ENCODE measurements at places on chromosomes 12 and 14.

- no peak for DNase-seq
Measured at GRCh38 chr14:71734076-71734475, 198.2 kb upstream of the RGS6 start.

- DNase-seq = no peak
Measured at GRCh38 chr12:81143057-81143456, 65.2 kb downstream of the ACSS3 start.

DNA sequence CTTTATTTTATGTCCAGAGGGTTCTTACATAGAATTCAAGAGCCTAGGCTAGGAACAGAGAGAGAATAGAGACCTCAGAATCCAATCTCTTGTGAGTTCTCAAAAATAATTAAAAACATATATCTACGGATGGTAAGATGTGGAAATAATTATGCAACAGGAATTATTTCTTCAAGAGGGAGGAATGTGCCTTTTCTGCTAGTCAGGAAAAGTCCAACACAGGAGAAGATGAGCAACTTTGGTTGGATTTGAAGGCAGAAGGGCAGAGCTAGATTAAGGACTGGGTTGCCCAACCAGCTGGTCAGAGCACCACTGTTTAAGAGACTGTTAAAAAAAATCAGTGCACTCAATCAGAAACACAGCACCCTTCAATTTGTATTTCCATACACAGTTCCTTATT, 365.5 kb downstream of the ETNK1 start:
- no peak for DNase-seq

GRCh38 chr12:76300297-76300665, 47.9 kb downstream of the BBS10 start:
- no peak for DNase-seq

DNA sequence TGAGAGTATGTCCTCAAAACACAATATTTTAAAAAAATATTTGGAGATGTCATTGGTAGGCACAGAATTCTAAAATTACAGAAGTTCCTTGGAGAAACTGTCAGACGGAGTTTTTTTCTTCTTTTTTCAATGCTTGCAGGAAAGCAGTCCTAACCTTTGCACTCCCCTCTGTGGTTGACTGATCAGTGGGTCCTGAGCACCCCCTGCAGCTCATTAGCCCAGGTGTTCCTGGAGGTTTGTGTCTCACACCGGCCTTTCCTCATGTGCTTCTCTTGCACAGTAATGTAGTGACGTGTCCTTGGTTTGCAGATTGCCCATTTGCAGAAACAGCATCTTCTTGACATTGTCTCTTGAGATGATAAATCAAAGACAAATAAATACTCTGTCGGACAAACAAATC, 513.0 kb downstream of the TMEM121 start:
- DNase-seq = no peak

DNA sequence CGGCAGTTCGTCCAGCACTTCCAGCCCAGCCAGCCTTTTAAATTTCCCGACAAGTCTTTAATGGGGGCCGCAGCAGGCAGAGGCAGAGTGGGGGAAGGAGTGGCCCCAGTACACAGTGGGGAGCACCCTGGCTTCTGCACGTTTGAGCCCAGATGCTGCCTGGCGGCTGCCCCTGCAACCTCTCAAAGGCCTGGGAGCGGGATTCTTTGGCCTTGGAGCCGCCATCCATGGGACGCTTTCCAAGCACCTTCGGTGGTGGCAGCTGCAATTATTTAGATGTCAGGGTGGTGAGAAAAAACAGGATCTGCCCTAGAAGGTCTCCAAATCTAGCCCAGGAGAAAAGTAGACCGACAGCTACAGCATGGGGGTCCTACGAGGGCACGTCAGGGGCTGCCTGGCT, 46.0 kb downstream of the FAM222A start:
- DNase-seq = no peak

DNA sequence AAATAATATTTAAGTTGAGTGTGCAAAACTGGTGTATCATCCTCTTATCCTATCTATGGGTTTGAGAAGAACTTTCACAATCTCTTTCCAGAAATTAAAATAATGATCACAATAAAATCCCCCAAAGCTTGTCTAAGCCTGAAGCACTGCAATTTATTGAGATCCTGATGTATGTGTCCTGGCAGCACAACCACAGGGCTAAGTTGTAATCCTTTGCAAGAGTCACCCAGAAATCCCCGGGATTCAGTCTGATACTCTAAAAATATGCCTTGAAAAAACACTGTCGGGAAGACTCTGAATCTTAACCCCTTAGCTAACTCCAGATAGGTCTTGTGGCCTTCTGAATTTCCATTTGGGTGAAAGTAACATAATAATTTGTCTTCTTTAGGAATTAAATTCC, 40.3 kb upstream of the STXBP6 start:
- DNase-seq = no peak

DNA sequence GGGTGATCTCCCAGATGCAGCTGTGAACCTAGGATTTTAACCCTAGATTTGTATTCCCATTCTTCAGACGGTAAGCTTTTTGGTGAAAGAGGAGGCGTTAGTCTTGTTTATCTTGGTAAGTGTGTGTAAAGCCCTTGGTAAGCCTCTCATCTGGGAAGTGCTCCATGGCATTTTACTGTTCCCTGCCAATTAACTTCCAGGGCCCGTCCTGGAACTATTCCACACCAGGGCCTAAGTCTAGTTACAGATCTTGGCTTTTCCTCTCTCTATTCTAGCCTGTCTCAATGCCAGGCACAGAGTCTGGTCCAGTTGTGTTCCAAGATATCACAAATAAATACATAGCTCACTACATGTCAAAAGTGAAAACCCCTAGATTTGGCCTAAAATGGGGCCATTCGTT, 42.4 kb downstream of the YEATS4 start:
- no peak for DNase-seq

- DNase-seq = no peak
Measured at GRCh38 chr12:132695431-132695830, 8.0 kb downstream of the PXMP2 start.

- peak; percentile 68 for DNase-seq
Measured at GRCh38 chr14:68027276-68027675, 207.7 kb downstream of the RAD51B start.

GRCh38 chr12:54329759-54330158, 4.8 kb downstream of the COPZ1 start:
- no peak for DNase-seq

DNA sequence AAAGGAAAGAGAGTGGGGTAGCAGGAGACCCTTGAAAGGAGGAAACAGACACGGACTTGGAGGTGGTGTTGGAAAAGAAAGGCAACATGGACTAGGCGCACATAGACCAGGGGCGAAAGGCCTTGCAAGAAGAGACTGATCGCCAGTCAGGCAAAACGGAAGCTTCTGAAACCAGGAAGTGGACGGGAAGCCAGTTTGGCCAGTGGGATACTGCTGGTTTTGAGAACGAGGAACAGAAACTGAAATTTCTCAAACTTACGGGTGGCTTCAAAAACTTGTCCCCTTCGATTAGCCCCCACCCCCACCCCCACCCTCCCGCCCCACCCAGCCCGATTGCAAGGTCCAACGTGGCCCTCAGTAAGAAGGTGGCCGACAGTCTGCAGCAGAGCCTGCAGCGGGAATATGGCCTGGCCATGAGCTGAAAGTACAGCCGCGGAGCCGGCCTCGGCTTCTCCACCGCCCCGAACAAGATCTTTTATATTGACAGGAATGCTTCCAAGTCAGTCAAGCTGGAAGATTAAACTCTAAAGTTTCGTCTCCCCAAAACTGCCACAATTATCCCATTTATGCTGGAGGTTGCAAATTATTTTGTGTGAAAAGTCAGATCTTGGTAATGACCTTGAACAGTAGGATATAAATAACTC, 364.7 kb downstream of the BCAT1 start:
- DNase-seq = no peak

All from NCI-H226 (cell line).